ENCODE measurements at places on chromosomes 3 and 15. TPM values are rescaled to one million over a fixed set of nuclear protein-coding genes. Genes with fewer than 3 reads are reported as not detected.

The EEF1AKMT4 gene
- 6.0 TPM for total RNA-seq

The SLC12A1 gene
- not detected for total RNA-seq

The ZFAND6 gene
- total RNA-seq = 329 TPM

The FAM81A gene
- total RNA-seq = 0.41 TPM

The ADGRG7 gene
- not detected for total RNA-seq

The HHATL gene
- not detected for total RNA-seq

The TMC3 gene
- total RNA-seq = 0.13 TPM

The MAP6D1 gene
- 12.4 TPM for total RNA-seq

The CYP8B1 gene
- total RNA-seq = not detected

All from neural progenitor cell (in vitro differentiated cells).